ENCODE measurements at places on chromosomes 5 and 9.
A peak's percentile ranks its signal among the peaks of the same experiment; 100 is the strongest.

- no peak for DNase-seq
Measured at GRCh38 chr9:128626181-128626580, 30.5 kb downstream of the DYNC2I2 start.

GRCh38 chr5:157568720-157569119 is 6.9 kb downstream of the ADAM19 start:
- DNase-seq, result no peak

DNA sequence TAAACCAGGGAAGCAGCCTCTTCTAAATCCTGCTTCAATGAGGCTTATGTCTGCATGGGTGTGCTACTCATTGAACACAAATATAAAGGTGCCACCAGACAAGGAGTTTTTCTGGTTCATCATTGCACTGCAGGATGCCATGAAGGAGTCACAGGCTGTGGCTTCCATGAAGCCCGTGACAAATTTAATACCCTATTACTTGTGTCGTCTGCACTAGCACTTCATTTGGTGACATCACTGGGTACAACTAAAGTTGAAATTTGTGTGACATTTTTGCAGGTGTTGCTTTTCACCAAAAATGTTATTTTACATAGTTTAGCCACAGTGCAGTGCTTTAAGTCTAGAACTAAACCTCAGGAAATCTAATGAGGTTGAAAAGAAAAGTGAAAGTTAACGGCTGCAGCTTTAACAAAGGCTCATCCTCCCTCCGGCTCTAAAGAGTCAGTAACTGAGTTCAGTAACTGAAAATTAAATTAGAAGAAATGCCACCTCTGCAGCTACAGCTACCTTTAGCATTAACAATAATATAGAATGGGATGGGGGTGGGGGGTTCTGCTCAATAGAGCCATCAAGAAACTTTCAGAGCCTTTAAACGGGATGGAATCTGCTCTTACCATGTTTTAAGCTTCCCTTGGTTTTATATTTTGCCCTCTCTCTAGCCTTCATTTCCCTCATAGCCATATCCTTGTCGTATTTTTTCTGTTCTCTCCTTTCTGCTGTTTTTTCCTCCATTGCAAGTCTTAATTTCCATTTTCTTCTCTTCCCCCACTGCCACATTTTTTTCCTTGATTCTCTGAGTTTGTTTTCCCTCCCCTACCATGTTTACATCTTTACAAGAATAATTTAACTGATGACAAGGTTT is 233.8 kb upstream of the TMEM161B start:
- DNase-seq, result no peak

GRCh38 chr9:93203026-93203717 is 19.2 kb downstream of the WNK2 start:
- DNase-seq, result no peak

DNA sequence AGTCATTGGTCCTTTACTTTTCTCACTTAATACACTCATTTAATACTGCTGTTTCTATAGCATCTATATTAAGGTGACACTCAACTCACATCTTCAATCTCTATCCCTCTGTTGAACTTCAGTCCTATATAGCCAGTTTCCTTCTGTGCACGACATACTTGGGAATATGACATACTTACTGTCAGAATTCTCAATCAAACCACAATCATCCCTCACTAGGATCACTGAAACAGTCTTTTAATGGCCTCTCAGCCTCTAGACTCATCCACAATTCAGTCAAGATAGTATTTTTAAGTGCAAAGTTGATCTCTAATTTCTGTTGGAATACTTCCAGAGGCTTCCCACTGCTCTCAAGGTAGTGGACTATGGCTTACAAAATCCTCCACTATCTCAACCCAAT is 251.0 kb upstream of the MEF2C start:
- no peak for DNase-seq

DNA sequence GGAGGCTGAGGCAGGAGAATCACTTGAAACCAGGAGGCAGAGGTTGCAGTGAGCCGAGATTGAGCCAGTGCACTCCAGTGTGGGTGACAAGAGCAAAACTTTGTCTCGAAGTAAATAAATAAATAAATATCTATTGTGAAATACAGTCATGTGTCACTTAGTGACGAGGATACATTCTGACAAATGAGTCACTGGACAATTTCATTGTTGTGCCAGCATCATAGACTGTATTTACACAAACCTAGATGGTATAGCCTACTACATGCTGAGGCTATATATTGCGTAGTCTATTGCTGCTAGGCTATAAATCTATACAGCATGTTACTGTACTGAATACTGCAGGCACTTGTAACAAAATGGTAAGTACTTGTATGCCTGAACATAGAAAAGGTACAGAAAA is 61.1 kb upstream of the CCL21 start:
- DNase-seq, result no peak

GRCh38 chr5:116883875-116884274 is 309.3 kb upstream of the SEMA6A start:
- DNase-seq, result no peak

DNA sequence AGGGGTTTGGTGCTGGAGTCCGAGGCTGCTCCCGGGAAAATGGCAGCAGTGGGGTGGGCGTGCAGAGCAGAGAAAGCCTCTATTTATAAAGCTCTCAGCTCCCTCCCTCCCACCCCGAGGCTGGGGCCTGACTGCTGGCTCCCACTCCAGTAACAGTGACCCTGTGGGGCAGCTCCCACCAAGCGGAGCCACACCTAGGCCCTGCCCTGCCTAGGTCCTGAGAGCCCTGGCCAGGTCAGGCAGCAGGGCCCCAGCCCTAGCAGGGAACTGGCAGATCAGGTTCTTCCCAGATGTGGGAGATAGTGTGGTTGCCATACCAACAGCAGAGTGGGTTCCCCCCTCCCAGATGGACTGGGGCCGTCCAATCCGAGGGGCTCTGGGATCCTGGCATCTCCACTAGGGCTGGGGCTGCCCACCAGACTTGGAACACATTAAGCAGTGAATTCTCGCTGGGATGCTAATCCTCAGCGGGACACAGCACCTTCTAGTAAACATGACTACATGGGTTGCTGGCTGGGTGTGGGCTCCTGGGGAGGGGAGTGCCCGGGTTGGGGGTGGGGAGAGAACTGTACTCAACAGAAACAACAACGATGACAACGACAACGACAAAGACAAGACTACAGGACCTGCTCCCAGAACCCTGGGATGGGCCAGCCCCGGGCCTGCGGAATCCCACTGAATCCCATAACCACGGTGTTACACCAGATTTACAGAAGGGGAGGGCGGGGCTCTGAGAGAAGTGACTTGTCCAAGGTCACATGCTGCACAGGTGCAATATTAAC is 1.5 kb downstream of the SH3GLB2 start:
- no peak for DNase-seq

DNA sequence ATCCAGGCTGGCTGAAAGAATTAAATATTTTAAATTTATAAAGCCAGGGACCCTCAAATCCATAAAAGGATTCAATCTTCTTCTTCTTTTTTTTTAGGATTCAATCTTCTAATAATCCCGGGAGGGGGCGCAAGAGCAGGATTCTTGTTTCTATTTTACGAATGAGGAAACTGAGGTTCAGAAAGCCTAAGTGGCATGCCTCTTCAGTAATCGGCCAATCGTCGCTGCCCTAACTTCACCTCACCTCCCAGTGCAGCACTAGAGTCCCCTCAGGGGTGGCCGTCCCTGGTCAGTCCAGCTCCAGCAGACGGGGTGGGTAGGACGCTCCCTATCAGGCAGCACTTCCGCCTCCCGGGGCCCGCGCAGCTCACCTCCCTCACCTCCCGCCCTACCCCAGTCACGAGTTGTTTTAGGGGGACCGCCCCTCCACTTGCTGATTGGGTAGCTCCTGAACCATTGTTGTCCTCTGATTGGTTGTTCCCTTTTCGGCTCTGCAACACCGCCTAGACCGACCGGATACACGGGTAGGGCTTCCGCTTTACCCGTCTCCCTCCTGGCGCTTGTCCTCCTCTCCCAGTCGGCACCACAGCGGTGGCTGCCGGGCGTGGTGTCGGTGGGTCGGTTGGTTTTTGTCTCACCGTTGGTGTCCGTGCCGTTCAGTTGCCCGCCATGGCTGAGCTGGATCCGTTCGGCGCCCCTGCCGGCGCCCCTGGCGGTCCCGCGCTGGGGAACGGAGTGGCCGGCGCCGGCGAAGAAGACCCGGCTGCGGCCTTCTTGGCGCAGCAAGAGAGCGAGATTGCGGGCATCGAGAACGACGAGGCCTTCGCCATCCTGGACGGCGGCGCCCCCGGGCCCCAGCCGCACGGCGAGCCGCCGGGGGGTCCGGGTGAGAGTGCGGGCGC is at the start of gene CLTA:
TSS of gene CLTA (plus strand) at position 534 of the 902 bp plus-strand sequence. CDS start at position 670, 136 bp downstream.
- peak; percentile 87 for DNase-seq

- DNase-seq, result no peak
Measured at GRCh38 chr9:35568196-35568595, 36.9 kb upstream of the TESK1 start.

DNA sequence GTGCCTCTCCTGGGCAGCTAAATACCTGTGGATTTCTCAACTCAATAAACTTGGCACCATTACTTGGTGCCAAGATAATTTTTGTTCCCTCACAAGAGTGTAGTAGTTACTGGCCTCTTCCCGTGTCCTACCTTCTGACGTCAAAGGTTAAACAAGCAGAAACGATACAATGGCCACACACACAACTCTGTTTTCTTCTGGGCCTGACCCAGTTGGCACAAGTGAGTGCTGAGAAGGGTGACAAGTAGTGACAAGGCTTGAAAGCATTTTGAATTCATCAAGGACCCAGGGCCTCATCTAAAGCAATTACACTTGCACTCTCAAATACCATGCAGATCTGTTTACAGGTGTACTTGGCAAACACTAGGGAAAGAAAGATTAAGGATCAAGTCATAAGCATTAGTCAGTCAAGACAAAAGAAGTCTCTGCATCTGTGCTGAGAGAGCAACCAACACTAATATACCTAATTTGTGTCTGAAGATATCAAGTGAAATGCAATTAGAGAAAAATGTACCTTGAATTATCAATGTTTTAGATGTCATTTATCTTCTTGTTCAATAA is 30.8 kb downstream of the RASEF start:
- DNase-seq, result no peak

DNA sequence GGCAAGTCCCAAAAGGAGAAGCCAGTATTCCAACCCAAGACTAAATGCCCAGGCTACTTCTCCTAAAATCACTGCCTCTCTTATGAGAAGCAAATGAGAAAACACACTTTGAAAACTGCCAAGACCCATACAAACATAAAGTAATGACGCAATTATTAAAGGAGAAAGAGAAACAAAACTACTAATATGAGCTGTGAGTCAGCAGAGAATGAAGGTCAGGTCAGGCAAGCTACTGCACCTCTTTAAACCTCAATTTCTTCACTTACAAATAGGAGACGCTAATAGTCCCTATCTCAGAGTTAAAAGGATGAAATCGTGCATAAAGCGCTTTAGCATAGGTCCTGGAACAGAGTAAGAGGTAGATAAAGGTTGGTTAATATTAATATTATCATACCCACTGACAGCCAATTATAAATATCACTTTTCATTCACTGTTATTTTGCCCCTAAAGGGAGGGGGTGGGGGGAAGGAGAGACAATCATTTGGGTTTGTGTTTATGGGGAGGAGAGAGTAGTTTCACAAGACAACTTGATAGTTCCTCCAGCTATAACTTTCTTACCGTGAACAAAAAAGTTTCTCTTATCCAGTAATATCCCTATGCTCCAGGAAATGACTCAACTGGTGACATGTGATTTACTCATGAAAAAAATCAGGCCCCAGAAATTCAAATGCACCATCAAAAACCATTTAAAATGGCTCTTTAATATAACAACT is 3.6 kb downstream of the PSMB7 start:
- no peak for DNase-seq
